ENCODE measurements at places on chromosomes 13 and 19.

GRCh38 chr13:27919659-27919933 is 204 bp upstream of the PDX1 start:
- no peak for DNase-seq

DNA sequence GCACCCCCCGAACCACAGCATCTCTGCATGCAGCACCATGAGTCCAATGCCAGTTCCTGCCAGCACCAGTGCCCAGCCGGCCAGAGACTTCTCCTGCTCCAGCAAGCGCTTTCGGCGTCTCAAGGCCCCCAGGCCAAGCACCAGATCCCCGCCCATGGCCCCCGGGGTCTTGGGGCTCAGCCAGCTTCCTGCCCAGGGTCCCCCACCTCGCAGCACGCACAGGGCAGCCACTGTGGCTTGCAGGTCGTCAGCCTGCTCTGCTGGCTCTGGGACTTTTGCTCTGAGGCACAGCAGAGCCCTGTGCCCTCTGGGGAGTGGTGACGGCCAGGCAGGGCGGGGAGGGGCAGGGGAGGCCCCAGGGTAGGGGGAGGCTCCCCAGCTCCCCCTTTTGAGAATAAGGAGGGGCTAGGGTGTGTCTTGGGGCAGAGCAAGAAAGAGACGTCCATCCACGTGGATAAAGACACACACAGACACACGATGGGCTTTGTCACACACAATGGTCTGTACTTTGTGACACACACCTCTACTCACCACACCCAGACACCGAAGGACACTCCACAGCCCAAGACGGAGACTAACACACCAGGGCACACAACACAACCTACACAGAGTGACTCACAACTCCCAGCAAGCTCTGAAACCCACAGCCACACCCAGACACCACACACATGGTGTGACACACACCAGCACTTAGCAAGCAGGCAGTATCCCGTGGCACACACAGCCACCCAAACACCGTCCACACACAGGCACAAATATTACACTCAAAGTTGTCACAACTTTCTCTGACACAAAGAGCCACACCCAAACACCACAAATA is at the start of gene KCNN4:
Gene KCNN4 (minus strand): TSS at position 268 of the 820 bp plus-strand sequence. CDS start 112 bp downstream, at position 156.
- no peak for DNase-seq

DNA sequence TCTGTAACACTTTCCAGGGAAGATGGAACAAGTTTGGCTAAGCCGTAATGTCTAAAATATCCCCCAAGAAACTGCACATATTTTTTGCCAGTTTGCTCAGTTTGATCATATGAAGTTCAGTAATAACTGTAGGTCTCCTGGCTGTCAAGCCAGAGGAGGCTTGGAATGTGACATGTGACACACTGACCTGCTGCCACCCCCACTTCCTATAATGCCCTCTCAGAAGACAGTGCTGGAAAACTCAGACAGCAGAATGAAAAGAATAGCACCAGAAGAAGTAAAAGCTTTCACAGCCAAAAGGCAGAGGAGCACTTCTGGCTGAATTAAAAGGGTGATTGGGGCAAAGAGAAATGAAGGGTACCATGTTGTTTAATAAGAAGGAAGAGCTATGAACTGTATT is 67.4 kb upstream of the UBAC2 start:
- DNase-seq: no peak

- no peak for DNase-seq
Observed at GRCh38 chr13:80290591-80290990, 50.3 kb downstream of the SPRY2 start.

- no peak for DNase-seq
Observed at GRCh38 chr19:1991018-1991913, 24.2 kb downstream of the BTBD2 start.

DNA sequence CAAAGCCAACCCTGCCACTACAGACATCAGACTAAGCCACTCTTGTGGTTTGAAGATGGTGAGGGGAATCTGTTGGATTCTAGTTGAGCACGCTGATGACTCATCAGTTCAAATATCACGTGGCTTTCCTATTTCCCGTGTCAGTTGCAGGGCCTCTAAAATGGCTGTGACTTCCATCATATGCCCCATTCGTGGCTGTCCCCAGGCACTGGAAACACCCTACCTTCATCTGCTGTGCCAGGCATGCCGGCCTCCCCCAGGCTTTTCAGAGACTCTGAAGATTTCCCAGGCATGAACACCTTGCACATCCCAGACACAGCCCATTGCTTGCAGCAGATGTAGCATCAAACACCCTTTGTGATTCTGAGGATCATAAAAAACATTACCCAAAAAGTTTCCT is 659.9 kb downstream of the UQCRFS1 start:
- no peak for DNase-seq

DNA sequence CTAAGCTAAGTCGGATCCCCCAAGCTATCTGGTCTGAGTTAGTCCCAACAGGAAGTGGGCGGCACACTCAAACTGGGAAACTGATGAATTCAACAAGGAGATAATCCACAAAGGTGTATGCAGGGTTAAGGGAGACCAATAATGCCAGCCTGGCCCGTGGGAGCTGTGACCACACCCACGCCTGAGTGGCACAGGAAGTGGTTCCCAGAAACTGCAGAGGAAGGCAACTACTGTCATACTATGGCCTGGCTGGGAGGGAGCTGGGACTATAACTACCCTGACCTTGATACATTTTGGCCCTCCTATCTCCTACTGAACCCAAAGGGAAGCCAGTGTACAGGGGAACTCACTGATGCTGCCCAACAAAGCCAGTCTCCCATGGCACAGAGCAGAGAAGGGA is 85.5 kb upstream of the TDRD3 start:
- no peak for DNase-seq

DNA sequence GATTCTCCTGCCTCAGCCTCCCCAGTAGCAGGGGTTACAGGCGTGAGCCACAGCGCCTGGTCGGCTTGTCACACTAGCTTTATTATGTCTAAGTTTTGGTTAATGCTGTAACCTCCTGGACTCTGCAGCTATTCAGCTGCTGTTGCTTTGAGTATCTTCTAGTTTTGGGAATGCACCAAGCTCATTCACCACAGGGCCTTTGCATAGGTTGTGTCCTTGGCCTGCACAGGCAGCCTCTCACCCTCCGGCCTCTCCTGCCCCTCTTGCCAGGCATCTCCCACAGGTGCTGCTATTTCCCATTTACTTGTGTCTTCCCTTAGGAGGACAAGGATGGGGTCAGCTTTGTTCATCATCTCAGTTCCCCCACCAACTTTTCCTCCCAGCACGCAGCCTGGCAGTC is 2.4 kb upstream of the CCDC9 start:
- DNase-seq: no peak

GRCh38 chr19:23095418-23095817 is 21.4 kb upstream of the ZNF730 start:
- no peak for DNase-seq

DNA sequence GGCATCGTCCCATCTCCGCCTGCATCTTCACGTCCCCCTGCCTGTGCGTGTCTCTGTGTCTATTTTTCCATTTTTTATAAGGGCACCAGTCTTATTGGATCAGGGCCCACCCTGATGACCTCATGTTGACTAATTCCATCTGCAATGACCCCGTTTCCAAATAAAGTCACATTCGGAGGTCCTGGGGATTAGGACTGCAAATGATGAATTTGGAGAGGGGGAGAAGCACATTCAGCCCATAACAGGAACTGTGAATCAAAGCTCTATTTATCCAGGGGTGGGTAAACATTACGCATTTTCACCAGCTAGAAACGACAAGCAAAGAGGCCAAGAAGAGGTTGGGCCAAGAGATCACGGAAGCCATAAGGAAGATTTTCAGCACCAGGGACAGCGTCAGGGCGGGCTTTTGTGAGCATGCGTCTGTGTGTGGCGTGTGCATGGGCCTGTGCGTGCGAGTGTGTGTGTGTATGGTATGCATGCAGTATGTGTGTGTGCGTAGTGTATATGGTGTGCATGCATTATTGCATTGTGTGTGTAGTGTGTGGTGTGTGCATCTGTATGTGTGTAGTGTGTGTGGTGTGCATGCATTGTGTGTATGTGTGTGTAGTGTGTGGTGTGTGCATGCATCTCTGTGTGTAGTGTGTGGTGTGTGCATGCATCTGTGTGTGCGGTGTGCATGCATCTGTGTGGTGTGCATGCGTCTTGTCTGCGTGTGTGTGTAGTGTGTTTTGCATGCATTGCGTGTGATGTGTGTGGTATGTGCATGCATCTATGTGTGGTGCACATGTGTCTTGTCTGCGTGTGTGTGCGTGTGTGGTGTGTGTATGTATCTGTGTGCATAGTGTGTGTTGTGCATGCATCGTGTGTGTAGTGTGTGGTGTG is 19.6 kb downstream of the CELF5 start:
- DNase-seq: no peak

GRCh38 chr13:112843392-112844111 is 125.5 kb upstream of the MCF2L start:
- DNase-seq: no peak

GRCh38 chr13:49097374-49097773 is 121.7 kb downstream of the FNDC3A start:
- no peak for DNase-seq

DNA sequence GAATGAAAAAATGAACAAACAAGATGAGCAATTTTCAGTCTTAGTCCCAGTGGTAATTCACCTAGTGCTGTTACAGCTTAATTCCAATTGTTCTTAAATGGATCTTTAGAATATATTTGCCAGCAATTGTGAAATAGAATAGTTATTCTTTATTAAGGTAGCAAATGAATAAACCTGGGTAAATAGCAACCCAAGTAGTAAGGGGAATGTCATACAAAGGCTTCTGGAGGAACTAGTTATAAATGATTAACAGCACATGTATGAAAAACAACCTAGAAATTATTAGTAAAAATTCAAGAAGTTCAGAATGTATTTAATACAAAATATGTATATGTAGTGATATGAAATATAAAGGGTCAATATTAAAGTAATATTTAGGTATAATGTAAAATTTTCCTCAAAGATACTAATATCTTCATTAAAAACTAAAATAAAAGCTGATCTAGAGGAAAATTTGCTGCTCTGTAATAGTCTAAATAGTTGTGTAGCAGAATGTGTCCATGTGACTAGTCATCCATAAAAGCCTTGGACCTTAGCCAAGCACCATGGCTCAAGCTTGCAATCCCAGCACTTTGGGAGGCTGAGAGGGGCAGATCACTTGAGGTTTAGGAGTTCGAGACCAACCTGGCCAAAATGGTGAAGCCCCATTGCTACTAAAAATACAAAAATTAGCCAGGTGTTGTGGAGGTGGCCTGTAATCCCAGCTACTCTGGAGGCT is 535.9 kb upstream of the ATXN8OS start:
- DNase-seq: no peak

DNA sequence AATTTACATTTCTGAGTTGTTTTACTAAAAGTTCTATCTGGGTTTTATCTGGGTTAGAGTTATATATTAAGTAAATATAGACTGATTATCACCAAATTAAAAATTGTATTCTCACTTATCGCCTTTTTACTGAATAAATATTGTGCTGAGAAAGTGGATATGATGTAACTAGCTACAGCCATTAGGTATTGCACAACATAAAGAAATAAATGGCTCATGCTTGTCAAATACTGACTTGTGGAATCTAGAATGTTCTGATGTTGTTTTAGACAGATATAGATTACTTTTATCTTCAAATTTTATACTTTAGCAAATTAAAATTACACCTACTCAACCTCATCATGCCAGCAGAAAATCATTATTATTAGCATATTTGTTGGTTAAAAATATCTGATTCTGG is 1277.1 kb upstream of the MIR17HG start:
- no peak for DNase-seq

GRCh38 chr13:100694722-100695508 is 20.3 kb upstream of the TMTC4 start:
- no peak for DNase-seq

GRCh38 chr19:36001605-36002004 is 6.6 kb downstream of the SDHAF1 start:
- DNase-seq: no peak
